ENCODE measurements at places on chromosomes 4 and X.

DNA sequence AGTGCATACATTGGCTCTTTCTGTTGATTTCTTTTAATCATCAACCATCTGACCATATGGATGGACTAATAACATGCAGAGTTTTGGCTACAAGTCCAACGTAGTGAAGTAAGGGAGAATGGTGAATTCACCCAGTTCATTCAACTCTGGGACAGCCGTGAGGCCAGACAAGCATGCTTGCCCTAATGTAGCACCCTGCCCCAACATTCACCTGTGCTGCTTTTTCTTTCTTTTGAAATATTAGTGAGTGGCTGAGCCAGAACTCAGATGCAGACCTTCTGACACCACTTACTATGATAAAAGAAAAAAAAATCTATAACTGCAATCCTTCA, 17.5 kb downstream of the ARSJ start:
- DNase-seq, result no peak

GRCh38 chr4:11196927-11197522, 231.7 kb downstream of the HS3ST1 start:
- no peak for DNase-seq

DNA sequence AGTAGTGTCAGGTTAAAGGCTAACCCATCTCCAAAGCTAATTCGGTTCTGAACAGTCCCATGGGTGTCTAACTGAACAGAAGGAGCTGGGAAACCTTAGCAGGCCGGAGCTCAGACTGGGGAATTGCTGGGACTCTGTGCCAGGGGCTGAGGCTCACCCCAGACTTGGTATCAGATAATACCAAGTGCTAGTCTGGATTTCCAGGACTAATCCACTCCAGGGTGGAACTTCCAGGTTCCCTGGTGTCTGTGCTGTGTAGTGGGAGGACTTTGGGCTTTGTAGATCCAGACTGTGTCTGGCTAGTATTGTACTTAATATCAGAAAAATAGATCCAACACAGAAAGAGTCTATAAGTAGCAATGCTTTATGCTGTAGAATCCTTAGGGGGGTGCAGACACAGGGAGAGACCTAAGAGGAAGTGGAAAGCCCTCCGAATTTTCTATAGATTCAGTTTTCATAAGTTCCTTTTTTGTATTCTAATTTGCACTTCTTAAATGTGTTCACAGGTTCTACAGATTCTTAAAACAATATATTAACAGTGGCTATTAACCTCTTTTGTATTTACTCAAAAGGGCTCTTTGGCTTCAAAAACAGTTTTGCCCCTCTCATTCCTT, 4.1 kb downstream of the ZNF827 start:
- DNase-seq, result no peak

- DNase-seq, result no peak
These were observed 4.2 kb upstream of the TAB3 start for GRCh38 chrX:30893206-30893605.

DNA sequence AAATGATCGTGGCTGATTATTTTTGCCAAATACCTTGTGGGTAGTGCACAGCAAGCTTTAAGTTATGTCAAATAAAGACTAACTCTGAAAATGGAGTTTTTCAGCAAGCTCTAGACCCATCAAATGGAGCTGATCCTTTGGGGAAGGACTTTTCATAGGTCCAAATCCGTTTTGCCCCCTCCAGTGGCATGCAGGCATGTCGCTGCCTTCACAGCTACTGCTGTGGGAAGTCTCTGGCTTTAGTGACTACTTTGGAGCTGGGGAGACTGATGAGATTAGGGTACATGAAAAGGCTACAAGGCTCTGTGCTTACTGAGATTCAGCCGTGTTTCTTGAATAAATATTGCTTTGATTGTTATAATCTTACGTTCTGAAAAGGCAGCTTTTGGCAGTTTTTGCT, 106.6 kb upstream of the HS3ST1 start:
- DNase-seq, result no peak

Data from activated CD4-positive, alpha-beta T cell treated with anti-CD3 and anti-CD28 coated beads, Interleukin-2, Interleukin-6, amounts not matched to agents 100 ng/mL and 50 ng/mL, durations not matched to agents 16 hours and 8 hours (primary cell).